Left ventricle myocardium inferior (tissue), 1 donor: ENCODE measurements at places on chromosomes 3 and 15.
A peak's percentile ranks its signal among the peaks of the same experiment; 100 is the strongest.

DNA sequence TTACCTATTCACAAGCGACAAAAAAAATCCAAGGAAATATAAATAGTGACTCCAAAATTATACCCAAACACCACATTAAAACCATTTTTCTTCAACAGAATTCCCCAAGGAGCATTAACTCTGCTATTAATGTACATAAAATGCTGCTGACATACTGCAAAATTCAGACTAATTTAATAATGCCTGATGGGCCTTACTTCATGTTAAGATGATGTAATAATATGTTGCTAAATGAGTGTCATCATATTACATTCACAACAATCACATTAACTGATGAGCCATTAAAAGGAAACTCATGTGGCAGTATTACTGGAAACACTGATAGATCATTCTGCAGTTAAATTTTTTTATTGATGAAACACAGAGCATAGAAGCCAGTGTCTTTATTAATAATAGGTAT, 204.9 kb upstream of the CGNL1 start:
- H3K4me1 ChIP-seq: no peaks in the 10 kb centered on the region
- H3K4me3 ChIP-seq: no peak overlapping the region
- no peaks in the 10 kb centered on the region for H3K27me3 ChIP-seq
- peaks cover 13% of the 10 kb centered on the region for H3K36me3 ChIP-seq
- no peak overlapping the region for H3K27ac ChIP-seq

DNA sequence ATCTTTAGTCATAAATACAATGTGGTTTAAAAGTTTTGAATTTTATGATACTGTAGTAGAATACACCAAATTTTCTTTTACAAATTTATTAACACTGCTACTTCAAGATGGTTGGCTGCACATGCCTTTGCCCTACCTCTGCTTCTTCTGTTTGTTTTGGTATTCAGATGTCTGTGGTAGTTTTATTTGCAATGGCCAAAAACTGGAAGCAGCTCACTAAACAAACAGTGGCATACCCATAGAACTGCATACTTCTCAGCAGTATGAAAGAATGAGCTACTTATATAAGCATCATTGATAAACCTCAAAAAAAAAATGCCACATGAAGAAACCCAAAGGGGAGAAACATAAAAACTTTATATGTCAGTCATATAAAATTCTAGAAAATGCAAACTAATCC, 19.5 kb downstream of the ARIH2 start:
- no peak overlapping the region for H3K4me3 ChIP-seq
- peaks cover 24% of the 10 kb centered on the region for H3K36me3 ChIP-seq
- DNase-seq: no peak

DNA sequence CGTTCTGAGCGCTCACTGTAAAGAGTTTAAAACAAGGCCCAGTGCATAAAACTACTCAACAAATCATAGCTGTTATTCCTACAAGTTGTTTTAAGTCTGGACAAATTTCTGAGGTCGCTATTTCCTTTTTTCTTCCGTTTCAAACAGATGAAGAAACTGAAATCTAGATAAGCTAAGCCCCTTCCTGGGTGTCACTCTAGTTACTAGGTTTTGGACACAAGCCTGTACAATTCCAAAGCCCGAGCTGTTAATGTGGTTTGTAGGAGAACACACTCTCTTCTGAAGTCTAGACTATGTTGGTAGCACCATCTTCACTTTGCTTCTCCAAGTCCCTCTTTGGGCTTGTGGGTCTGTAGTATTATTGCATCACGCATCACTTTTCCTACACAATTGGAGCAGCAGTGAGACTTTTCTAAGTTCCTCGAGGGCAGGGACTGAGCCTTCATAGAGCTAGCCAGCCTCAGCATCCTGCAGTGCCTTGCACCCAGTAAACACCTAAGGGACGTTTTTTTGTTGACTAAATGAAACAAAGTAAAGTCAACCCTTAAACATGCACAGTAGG, 142.6 kb upstream of the PROK2 start:
- peaks cover 6% of the 10 kb centered on the region for H3K4me1 ChIP-seq
- peaks cover 9% of the 10 kb centered on the region for H3K27me3 ChIP-seq
- no peak overlapping the region for H3K27ac ChIP-seq
- H3K36me3 ChIP-seq: no peaks in the 10 kb centered on the region
- H3K4me3 ChIP-seq: no peak overlapping the region
- DNase-seq: no peak

- no peaks in the 10 kb centered on the region for H3K27me3 ChIP-seq
- no peak overlapping the region for H3K4me3 ChIP-seq
- H3K36me3 ChIP-seq: peaks cover 33% of the 10 kb centered on the region
- H3K27ac ChIP-seq: no peak overlapping the region
- no peaks in the 10 kb centered on the region for H3K4me1 ChIP-seq
Observed at GRCh38 chr3:27428446-27428845, 55.7 kb downstream of the SLC4A7 start.

DNA sequence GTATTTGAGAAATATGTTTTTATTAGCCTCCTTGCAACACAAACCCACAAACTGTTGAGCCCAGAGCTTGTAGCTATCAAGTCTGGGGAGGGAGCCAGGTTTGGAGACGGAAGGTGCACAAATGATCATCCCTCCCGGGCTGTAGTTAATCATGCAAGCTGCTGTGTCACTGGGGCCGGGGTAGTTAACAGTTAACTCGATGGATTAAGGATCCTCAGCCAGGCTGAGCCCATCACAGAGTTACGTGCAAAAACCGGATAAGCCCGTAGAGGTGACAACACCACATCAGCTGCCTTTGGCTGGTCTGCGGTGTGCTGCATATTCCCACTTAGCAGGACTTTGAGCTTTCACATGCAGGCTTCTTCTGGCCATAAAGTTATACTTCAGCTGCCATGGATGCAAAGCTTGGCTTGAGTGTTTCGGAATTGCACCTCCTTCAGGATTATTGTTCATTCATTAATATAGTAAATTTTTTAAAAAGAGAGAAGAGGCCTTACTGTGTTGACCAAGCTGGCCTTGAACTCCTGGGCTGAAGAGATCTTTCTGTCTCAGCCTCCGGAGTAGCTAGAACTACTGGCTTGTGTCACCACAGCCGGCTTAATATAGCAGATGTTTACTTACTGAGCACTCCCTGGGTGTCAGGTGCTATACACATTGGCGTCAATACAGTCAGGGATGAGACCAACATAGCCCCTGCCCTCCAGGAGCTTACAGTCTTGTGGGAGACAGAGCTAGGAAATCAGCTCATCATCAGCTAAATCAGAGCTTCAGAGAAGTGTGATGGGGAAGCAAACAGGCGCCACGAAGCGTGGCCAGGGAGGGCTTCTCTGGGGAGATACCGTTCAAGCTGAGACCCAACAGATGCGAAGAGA, 226.8 kb upstream of the BHLHE40 start:
- no peaks in the 10 kb centered on the region for H3K27me3 ChIP-seq
- H3K4me1 ChIP-seq: peaks cover 64% of the 10 kb centered on the region
- no peaks in the 10 kb centered on the region for H3K36me3 ChIP-seq
- no peak overlapping the region for H3K4me3 ChIP-seq

DNA sequence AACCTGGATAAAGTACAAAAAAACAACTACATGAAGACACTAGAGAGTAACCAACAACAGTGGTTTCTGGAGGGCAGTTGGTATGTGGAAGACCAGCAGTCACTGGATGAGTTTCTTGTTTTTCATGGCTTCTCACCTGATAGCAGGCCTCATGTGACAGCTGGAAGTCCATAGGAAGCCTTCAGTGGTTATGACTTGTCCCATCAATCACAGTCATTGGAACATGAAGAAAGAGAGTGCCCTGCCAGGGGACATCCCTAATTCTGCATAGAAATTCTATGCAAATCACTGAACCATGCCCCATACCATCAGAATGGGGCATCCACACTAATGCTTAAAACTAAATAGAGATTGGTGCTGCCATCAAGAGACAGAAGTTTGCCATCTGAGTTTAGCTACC, 81.6 kb downstream of the AKAP13 start:
- no peak overlapping the region for H3K4me3 ChIP-seq
- H3K27me3 ChIP-seq: no peaks in the 10 kb centered on the region
- no peaks in the 10 kb centered on the region for H3K36me3 ChIP-seq
- no peak for DNase-seq
- peak overlapping the region; percentile 24 for H3K27ac ChIP-seq

- no peak overlapping the region for H3K4me3 ChIP-seq
- H3K27ac ChIP-seq: peak overlapping the region; percentile 54
- H3K4me1 ChIP-seq: peaks cover 68% of the 10 kb centered on the region
- no peak for DNase-seq
Observed at GRCh38 chr15:64754663-64755426, 20.5 kb downstream of the RBPMS2 start.

DNA sequence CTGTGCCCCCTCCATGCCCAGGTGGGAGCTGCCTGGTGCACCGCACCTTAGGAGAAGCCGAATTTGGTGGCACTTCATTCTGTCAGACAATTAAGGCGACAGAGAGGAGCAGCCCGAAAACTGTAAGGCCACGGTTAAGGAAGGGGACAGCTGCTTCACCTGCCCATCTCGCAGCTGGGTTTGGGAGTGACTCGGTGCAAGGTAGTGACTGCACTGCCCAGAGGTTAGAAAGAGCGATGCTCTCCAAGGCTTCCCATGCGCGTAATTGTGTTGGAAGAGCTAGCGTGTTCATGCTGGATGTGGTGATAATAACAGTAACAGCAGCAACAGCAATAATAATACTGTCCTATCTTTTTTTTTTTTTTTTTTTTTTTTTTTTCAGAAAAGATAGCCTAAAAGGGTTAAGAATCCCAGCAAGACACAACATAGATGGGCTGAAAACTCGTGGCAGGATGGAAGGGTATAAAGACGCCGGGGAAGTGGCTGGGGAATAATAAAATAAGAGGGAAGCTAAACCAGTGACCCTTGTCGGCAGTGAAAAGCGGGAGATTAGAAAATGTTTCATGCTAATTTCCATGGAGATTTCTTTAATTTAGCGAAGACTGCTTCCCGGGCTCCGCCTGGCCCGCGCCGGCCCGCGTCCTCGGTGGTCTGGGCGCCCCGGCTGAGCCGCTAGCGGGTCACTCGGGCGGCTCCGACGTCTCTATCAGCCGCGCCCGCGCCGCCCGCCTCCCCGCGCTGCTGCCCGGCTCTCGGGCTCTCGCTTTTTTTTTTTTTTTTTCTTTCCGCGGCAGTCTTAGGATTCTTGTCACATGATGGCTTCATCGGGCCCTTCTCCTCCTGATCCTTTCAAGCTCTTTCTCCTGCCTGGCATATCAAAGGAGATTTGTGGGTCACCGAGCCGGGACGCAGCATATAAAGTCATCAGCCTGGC, 617.1 kb downstream of the NR2F2 start:
- peaks cover 62% of the 10 kb centered on the region for H3K27me3 ChIP-seq
- no peak overlapping the region for H3K27ac ChIP-seq
- DNase-seq: no peak
- H3K36me3 ChIP-seq: no peaks in the 10 kb centered on the region
- H3K4me3 ChIP-seq: peak overlapping the region; percentile 38

GRCh38 chr3:25728101-25728500, 55.1 kb downstream of the NGLY1 start:
- H3K27ac ChIP-seq: no peak overlapping the region
- no peaks in the 10 kb centered on the region for H3K27me3 ChIP-seq
- peaks cover 50% of the 10 kb centered on the region for H3K36me3 ChIP-seq
- no peak for DNase-seq
- no peaks in the 10 kb centered on the region for H3K4me1 ChIP-seq
- no peak overlapping the region for H3K4me3 ChIP-seq

GRCh38 chr15:100926258-100926657, 7.1 kb downstream of the LRRK1 start:
- H3K4me3 ChIP-seq: no peak overlapping the region
- no peaks in the 10 kb centered on the region for H3K4me1 ChIP-seq
- H3K27ac ChIP-seq: no peak overlapping the region

DNA sequence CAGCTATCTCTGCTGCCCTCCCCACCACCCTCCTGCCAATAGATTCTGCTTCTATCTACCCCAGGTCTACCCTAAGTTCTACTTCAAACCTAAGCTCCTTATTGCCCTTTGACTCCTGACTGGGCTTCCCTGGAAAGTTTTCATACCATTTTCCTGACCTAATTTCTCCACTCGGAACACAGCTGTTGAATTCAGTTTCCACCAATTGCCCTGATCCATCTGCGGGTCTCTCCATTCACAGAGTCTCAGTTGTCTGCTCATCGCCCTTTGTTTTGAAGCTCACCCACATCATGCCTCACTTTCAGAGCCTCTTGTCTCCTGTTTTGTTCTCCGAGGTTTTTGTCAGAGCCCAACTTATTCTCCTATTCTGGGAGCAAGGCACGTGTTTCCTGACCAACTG, 56.8 kb upstream of the ABI3BP start:
- no peak overlapping the region for H3K4me3 ChIP-seq
- H3K36me3 ChIP-seq: no peaks in the 10 kb centered on the region
- H3K27me3 ChIP-seq: no peaks in the 10 kb centered on the region
- DNase-seq: no peak
- H3K27ac ChIP-seq: no peak overlapping the region

DNA sequence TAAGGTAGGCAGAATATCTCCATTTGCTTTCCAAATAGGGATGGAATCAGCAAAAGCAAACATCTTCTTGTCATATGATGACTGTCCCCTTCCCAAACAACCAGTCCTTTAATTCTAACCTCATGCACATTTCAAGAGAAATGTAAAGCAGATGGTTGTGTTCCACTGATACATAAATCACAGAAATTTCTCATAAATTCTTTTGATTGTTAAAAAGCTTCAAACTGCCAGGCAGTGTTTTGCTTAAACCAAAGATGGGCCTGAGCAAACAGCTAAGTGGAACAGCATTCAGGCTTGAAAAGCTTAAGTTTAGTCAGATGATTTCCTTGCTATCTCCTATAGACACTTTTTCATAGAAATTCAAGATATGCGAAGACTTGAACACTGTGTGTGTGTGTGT, 74.3 kb upstream of the SOX2 start:
- no peaks in the 10 kb centered on the region for H3K27me3 ChIP-seq
- no peak overlapping the region for H3K27ac ChIP-seq
- DNase-seq: no peak
- peaks cover 3% of the 10 kb centered on the region for H3K4me1 ChIP-seq
- no peaks in the 10 kb centered on the region for H3K36me3 ChIP-seq

GRCh38 chr3:127655641-127656040, 17.1 kb upstream of the ABTB1 start:
- no peaks in the 10 kb centered on the region for H3K36me3 ChIP-seq
- H3K27ac ChIP-seq: no peak overlapping the region
- peaks cover 5% of the 10 kb centered on the region for H3K4me1 ChIP-seq
- no peak for DNase-seq
- no peaks in the 10 kb centered on the region for H3K27me3 ChIP-seq

GRCh38 chr3:93961489-93961888, 12.2 kb downstream of the PROS1 start:
- H3K27ac ChIP-seq: no peak overlapping the region
- H3K27me3 ChIP-seq: no peaks in the 10 kb centered on the region
- H3K36me3 ChIP-seq: no peaks in the 10 kb centered on the region
- no peak overlapping the region for H3K4me3 ChIP-seq
- H3K4me1 ChIP-seq: no peaks in the 10 kb centered on the region
- no peak for DNase-seq

DNA sequence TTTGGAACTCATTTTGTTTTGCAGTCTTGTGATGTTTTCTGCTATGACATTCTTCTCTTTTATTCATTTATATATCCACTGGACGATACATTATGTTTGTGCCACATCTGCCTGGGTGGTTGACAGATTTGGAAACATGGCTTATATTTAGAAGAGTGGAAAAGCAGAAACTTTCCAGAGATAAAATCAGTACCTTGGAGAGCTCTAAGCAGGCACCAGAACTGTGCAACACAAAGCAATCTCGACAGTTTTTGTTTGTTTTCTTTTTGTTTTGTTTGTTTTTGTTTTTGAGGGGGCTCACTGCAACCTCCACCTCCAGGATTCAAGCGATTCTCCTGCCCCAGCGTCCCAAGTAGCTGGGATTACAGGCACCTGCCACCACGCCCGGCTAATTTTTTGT, 45.5 kb downstream of the SYN2 start:
- DNase-seq: no peak
- H3K4me1 ChIP-seq: no peaks in the 10 kb centered on the region
- peaks cover 62% of the 10 kb centered on the region for H3K27me3 ChIP-seq
- H3K27ac ChIP-seq: no peak overlapping the region
- H3K36me3 ChIP-seq: no peaks in the 10 kb centered on the region
